ENCODE measurements at places on chromosomes 4 and X.

DNA sequence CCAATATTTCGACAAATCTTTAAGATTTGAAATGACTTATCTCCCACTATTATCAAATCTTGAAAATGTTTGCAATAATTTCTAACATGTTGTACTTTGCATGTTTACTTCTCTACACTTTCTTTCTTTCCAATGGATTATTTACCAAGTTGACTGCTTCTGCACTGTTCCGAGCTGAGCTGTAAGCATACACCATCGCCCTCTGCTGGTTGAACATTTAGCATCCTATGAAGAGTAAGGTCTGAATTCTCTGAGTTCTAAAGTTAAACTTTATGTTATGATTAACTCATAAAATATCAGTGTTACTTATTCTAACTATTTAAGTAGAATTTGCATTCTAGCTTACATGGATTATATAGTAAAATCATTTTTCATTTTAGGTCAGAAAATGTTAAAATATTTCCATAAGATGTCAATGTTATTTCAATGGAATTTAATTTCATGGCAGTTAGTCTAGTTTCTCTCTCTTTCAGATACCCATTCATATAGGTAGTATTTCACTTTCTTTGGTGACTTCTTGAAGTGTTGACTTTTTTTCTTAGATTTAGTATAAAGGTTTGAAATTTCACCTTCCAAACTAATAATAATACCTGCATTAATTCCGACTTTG is 137.4 kb downstream of the DKK2 start:
- no peak for DNase-seq

GRCh38 chrX:8668813-8669212 is 63.1 kb downstream of the ANOS1 start:
- DNase-seq: no peak

DNA sequence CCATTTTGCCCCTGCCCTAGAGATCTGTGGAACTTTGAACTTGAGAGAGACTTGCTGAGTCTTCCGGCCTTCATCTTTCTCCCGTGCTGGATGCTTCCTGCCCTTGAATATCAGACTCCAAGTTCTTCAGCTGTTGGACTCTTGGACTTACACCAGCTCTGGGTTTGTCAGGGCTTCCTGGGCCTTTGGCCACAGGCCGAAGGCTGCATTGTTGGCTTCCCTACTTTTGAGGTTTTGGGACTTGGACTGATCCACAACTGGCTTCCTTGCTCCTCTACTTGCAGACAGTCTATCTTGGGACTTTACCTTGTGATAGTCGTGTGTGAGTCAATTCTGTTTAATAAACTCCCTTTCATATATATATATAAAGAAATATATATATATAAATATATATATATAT is 1071.0 kb downstream of the ADGRL3 start:
- no peak for DNase-seq

DNA sequence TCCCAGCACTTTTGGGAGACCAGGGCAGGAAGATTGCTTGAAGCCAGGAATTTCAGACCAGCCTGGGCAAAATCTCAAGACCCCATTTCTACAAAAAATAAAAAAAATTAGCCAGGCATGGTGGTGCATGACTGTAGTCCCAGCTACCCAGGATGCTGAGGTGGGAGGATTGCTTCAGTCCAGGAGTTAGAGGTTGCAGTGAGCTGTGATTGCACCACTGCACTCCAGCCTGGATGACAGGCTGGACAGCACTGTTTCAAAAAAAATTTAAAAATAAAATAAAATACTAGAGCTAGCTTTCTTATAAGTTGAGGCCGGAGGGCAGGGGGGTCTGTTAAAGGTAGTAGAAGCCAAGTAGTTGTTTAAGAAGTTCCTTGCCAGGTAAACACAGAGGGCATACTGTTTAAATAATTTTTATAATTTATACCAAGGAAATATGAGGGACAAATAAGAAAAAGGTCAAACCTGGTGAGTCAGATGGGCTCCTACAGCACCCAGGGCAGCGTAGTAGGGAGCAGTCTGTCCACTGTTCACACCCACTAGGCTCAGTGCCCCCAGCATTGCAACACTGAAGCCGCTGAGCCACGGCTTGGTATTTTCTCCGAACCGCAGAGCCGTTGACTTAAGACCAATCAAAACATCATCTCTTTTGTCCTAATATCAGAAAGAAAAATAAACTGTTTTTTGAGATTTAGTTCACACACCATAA is 17.3 kb downstream of the COQ2 start:
- no peak for DNase-seq

DNA sequence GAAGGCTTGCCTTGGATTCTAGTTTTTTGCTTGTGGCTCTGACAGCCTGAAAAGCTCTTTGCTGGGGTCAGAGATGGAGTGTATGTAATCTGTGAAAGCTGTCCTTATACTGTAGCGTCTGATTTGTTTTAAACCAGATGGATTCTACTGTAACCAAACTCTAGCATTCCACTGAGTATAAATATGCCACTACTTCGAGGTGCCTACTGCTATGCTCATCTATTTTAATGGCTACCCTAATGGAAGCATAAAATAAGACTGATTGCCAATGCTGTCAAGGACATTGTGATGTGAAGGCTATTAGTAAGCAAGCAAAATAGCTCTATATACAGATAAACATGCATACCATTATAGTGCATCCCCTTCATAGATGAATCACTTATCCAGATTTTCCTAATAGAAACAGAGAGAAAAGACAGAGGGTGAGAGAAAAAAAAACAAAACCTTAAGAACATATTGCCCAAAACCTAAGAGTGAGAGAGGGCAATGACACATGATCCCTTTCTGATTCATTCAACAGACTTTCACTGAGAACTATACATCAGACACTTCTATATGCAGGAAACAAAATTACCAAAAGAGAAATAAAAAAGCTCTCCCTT is 1025.8 kb upstream of the LCORL start:
- DNase-seq: no peak

Measured in CD4-positive, alpha-beta T cell treated with Interleukin-4 for 4 hours (primary cell).